ENCODE measurements at places on chromosomes 16 and 17.

GRCh38 chr17:68035131-68035522 is 408 bp upstream of the KPNA2 start:
- no peak for DNase-seq

- no peak for DNase-seq
Observed at GRCh38 chr17:61314368-61315078, 85.1 kb upstream of the TBX2 start.

GRCh38 chr16:4859190-4859899 is 12.1 kb downstream of the UBN1 start:
- DNase-seq, result no peak

DNA sequence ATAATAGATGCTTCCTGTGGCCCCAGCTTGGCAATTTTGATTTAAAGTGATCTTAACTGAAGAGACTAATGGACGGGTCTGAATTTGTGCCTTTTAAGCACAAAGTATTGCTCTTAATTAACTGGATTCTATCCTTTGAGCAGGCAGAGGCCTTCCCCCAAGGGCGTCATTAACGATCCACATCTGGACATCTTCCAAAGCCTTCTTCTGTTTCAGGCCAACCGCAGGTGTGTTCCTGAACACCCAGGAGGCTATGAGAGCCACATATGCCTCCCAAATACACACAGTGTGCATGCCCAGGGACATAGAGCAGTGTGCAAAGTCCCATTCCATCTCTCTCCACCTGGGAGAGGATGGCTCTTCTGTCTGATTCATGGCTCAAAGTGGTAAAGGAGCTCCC is 42.3 kb downstream of the MAPT start:
- no peak for DNase-seq

Measured in CD4-positive, alpha-beta T cell treated with Interleukin-10 for 1 hour (primary cell).